ENCODE measurements at places on chromosomes 7 and 10.

DNA sequence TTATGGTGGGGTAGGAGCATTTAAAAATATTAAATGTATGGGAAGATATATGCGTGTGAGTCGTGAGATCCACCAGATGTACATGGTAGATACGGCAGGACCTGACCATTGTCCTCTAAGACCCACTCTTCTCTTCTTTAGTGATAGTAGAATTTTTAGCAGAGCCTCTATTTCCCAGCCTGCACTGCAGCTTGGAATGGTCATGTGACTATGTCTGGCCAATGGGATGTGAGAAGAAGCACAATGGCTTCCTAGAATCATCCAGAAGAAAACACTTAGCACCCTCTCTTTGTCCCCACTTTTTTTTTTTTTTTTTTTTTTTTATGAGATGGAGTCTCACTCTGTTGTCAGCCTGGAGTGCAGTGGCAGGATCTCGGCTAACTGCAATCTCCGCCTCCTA lies 86.6 kb upstream of the CYTH3 start:
- no peak for DNase-seq

DNA sequence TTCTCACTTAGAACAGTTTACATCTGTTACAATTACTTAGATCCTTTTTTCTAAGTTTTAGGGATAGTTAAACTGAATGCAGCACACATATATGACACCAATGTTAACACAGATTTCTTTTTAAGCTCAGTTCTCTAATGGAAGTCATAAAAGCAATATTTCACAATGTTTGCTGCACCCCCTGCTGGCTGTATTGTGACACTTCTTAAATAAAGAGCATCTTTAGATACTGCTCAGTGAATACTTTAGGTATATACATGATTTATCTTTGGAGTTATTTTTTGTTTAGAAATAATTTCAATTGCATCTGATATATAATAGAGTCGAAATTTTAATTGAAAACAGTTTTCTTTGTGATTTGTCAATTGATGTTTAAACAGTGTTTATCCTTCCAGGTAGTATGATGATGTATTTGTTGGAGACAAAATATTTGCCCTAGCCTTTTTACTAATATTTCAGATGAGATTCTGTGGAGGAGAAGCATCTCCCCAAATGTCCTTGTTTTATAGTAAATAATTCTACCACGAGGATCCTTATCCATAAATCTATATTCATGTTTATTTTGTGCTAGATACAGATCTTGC lies 174.4 kb downstream of the ST7 start:
- DNase-seq: peak; percentile 64

- no peak for DNase-seq
Observed at GRCh38 chr7:4670791-4671190, 11.3 kb upstream of the FOXK1 start.

- DNase-seq: no peak
Observed at GRCh38 chr10:116115036-116115641, 157.9 kb downstream of the GFRA1 start.

GRCh38 chr10:33863352-33863751 lies 528.9 kb upstream of the NRP1 start:
- DNase-seq: no peak

DNA sequence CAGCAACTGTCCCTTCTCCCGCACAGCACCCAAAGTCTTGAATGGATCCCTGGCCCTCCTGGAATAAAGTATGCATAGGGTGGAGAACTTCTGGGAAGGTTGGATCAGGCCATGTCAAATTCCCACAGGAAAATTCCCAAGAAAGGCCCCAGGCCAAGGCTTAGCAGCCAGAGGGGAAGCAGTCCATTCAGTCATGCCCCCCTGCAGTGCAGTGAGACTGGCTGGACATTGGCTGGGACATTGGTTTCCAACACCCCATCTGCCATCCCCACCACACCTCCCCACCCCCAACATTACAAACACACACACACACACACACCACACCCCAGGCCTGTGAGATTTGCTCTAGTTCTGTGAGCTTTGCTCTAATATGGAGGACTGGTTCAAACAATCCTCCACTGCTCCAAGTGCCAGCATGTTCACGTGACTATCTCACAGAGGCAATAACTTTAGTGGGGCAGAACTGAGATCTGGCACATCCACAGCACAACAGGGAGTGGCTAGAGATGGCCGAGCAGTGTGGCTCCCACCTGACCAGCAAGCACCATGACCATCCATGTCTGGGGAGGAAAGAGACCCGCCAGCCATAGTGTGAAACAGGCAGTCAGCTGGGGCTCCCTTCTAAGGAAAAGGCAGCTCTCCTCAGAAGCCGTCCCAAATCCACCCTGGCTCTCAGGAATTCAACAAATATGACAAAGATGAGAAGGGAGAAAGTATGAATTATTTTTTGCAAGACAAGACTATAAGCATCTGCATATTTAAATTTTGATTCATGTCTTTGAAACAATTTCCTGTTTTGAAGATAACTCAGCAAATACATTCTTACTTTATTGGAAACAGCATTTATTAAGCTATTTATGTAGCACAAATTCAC lies 6.7 kb upstream of the FAM170B start:
- DNase-seq: peak; percentile 80

DNA sequence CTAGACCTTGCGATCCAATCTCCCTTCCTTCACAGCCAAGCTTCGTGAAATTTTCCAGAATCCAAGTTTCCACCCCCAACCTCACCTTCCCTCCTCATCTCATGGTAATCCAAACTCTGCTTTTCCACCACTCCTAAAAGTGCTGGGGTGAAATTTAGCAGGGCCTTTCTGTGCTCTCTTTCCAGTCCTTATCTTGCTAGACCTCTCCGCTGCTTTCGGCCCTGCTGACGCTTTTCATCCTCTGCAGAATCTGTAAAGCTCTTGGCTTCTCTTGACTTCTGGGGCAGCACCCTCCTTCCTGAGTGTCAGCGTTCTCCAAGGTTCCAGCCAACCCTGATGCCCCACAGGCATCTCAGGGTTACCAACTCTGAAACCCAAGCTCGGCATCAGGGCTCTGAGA lies 7.7 kb downstream of the PLAC9 start:
- DNase-seq: no peak

- peak; percentile 15 for DNase-seq
Observed at GRCh38 chr7:111137296-111138192, 46.6 kb downstream of the LRRN3 start.

DNA sequence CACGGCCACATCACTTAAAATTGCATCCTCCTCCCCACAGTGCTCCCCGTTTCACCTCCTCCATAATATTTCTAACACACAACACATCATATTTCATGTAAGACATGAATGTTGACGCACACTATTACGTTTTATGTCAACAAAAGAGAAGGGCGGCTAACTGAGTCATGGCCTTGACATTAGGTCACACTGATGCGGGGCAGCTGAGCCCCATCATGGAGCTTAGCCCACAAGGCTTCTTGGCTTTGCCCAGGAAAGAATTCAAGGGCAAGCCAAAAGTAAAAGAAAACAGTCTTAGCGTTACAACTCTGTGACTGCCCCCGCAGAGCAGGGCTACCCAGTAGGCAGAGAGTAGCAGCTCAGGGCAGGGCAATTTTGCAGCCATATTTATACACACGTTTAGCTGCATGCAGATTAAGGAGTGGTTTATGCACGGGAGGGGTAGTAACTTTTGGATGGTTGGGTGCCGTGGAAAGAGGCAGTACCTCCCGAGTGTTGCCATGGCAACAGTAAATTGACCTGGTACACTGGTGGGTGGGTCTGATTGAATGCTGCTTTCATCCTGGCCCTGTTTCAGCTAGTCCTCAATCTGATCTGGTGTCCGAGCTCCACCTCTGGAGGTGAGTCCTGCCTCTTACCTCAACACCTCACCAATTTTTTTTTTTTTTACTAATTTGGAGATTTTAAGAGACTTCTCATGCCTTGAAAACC lies 156.2 kb upstream of the FRMD4A start:
- DNase-seq: peak; percentile 21

- DNase-seq: no peak
Observed at GRCh38 chr7:151099486-151100211, 13.4 kb downstream of the AGAP3 start.

- no peak for DNase-seq
Observed at GRCh38 chr10:116699471-116700150, 42.8 kb downstream of the HSPA12A start.

GRCh38 chr7:27138472-27138871 lies 5.0 kb downstream of the HOXA5 start:
- DNase-seq: no peak

DNA sequence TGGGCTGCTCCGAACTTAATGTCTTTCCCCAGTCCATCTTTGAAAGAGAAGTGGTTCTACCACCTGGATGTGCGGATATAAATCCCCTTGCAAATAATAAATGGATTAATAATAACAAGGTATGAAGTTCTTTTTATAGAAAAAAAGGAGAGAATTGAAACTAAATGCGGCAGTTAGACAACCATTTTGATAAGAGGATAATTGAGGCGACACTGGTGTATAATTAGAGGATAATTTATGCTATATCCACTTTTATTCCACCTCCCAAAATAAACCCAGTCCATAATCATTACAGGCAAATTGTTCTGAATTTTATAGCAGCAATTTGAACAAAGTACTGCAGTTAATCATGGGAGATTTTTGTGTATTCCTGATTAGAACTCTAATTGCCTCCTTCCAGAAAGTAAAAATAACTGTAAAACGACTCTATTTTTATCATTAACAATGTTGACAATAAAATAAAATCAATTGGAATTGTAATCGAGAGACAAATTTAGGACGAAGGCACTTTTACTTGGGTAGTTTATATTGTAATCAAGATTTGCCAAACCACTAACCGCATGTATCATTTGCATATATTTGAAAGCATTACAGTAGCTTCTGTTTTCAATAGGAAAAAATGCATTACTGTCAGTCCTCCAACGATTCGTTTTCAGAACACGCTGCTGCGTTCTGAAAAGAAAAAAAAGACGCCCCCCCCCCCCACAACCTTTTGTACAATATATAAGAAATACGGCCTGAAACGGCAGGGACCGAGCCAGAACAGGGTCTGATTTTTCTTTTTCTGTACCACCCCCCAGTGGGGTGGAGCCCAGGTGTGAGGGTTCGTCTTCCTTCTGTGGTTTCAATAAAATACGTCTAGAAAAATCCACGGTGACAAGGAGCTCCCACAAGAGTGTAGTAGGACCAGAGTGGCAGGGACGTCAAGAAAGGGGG lies 838 bp upstream of the DLX6 start:
- DNase-seq: no peak

Measured in fibroblast of skin of right biceps (primary cell).